ENCODE measurements at places on chromosomes 7 and 10.

GRCh38 chr10:98038288-98038687 is 7.9 kb upstream of the CRTAC1 start:
- DNase-seq, result peak; percentile 61

- no peak for DNase-seq
Observed at GRCh38 chr7:106621393-106622132, 39.4 kb downstream of the CCDC71L start.

- no peak for DNase-seq
Observed at GRCh38 chr10:125049216-125049881, 107.4 kb downstream of the ZRANB1 start.

DNA sequence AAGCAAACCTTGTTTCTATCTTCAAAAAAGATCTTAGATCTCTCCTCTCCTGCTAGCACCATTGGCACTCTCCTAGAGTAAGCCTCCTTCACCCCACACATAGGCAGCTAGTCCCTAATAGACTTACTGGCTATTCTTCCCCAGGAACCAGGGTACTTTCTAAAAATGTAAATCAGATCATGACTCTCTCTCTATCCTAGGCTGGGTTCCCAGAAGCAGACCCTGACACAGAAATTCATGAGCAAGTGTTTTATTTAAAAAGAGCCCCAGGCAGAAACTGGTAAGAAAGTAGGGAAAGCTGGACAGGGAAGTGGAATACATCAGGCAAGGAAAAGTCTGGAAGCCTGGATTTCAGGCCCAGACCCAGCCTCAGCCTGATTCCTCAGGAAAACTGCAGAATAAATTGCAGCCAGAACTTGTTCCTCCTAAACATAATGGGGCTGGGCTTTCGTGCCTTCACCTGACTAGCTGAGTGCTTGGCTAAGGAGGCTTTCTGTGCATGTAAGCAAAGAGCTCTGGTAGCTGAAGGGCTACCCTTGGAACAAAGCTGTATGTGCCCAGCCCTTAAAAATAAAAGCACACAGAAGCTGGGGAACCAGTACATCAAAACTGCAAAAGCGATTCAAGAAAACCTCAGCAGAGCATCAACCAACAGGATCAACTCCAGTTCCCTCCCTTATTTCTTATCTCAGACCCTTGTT is 18.8 kb upstream of the SORBS1 start:
- no peak for DNase-seq

GRCh38 chr7:31373337-31374289 is 33.1 kb upstream of the NEUROD6 start:
- peak; percentile 86 for DNase-seq

GRCh38 chr10:95403700-95404461 is 113.1 kb upstream of the PDLIM1 start:
- DNase-seq, result no peak

DNA sequence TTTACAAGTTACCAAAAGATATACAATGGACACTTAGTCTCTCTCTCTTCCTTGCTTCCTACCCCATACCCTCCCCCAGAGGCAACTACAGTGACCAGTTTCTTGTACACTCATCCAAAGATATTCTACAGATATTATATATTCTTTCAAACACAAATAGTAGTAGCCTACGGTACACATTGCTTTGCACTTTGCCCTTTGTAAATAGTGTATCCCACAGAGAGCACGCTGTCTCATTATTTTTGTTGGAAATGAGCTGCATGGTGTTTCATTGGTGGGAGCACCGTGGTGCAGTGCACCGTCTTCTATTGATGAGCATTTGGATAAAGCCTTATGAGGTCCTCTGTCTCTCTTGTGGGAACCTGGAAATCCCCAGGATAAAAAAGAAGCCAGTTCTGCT is 24.2 kb downstream of the STRA8 start:
- no peak for DNase-seq
